ENCODE measurements at places on chromosomes 13 and 19.

DNA sequence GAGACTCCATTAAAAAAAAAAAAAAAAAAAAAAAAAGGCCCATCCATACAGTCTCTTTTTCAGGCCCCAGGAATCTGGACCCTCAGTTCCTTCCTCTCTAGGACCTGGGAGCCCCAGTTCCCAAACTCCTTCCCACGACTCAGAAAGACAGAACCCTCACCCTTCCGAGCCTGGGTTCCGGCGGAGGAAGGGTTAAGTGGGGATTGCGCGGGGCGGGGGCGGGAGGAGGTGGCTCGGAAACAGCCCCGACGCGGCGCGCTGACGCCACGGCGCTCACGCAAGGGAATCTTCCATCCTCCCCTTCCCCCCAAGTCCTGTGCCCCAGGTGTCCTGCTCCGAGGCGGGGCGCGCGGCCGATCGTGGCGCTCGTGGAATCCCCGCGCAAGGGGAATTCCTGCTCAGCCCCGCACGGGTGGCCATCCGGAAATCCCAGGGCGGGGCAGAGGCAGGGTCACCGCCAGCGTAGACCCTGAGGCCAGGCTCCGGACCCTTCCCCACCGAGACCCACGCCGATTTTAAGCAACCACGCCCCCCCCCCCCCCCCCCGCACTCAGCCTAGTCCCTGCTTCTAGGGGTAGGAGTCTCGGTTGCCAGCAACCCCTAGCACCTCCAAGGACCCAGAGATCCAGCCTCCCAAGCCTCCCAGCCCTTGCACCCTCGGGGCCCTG lies 659 bp downstream of the NFKBID start:
- peak; percentile 82 for DNase-seq

GRCh38 chr13:21909331-21909730 lies 238.5 kb downstream of the FGF9 start:
- no peak for DNase-seq

DNA sequence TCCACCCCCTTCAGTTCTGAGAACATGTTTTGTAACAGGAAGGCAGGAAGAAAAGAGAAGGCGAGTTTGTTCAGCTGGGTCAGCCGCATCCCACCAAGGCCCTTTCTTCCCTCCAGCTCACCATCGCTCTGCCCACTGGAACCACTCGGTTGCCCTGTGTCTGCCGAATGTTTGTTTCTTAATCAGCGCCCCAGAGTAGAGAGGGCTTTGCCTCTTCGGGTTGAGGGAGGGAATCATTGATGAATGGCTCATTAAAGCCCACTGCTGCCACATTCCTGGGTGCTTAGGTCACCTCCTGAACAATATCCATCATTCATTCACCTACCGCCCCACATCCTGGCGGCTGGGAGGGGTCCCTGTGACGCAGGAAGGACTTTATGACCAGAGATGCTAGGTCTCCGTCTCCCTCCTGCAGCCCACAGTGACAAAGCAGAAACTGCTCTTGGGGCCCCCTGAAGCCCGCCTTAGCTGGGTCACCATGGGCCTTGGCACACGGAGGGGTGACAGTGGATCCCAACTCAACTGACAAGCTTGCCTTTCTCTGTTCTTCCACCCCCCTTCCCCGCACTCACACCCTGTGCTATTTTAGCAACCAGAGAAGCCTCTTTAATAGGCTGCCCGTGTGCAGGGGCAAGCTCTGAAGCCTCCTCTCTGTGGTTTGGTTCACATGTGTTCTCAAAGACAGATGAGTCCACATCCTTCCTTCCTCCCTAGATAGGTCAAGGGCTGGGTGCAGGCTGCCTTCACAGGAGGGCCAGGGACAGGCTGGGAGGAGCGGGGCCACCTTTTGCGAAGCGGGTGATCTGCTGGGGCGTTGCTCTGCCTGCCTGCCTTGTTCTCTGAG lies 46.2 kb downstream of the ACTN4 start:
- DNase-seq = peak; percentile 71

GRCh38 chr19:58474291-58474996 lies 1.7 kb upstream of the ZNF446 start:
- DNase-seq = no peak

- no peak for DNase-seq
Observed at GRCh38 chr13:80168089-80168850, 172.7 kb downstream of the SPRY2 start.

GRCh38 chr19:47357788-47358680 lies 8.9 kb downstream of the DHX34 start:
- DNase-seq = no peak

DNA sequence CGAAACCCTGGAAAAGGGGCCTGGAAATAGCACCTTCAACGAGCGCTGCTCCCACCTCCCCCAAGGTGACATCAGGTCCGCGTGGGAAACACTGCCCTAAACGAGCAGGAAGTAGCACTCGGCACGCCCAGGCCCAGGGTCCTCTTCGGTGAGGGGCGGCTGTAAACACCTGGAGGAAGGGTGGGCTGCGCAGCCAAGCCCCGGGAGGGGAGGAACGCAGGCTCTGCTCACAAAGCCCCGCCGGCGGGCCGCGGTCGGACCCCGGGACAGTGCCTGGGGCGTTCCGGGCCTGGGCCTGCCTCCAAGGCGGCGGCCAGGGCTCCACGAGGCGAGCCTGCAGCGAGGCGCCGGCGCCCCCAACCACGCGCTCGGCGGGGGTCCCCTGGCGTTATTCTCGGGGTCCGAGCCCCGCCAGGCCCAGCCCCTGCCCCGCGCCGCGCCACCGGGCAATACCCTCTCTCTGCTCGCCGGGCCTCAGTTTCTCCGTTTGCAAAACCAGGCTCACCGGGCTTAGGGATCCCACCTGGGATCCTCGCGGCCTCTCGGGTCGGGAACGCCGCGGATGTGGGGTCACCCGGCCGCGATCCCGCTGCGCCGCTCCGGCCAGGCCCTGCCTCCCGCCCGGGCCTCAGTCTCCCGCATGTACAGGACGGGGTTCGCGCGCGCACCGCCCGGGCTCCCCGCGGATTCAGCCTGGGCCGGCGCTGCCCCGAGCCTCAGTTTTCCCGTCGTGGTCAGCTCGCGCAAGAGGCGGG lies 630 bp downstream of the RNF126 start:
- DNase-seq = peak; percentile 59

DNA sequence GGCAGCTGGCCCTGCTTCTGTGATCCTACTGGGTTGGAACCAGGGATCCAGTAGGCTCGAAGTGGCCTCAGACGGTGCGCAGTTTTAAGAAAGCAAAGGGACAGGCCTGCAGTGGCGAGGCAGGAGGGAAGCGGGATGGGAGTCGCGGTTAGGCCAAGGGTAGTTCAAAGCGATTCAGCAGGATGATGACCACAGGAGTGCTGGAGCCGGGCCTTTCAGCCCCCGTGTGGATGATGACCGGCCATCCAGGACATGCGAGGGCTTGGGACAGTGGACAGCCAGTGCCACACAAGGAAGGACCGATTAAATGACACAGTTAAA lies 854 bp downstream of the RNASEH2B start:
- no peak for DNase-seq

Data from right kidney (tissue), 9 donors.